NCI-H1417 treated with DMSO at 0.1 percent for 48 hours (cell line): ENCODE measurements at places on chromosomes 11 and 22.

DNA sequence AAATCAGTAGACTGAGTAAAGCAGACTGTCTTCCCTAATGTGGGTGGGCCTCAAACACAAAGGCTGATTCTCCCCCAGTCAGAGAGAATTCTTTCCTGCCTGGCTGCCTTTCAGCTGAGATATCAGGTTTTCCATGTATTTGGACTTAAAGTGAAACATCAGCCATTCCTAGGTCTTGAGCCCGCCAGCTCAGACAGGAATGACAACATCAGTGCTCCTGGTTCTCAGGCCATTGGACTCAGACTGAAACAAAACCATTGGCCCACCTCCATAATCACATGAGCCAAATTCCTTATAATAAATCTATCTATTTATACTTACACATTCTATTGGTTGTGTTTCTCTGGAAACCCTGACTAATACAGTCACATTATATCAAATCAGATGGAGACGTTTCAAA lies 56.7 kb upstream of the CLPB start:
- no peak for DNase-seq

DNA sequence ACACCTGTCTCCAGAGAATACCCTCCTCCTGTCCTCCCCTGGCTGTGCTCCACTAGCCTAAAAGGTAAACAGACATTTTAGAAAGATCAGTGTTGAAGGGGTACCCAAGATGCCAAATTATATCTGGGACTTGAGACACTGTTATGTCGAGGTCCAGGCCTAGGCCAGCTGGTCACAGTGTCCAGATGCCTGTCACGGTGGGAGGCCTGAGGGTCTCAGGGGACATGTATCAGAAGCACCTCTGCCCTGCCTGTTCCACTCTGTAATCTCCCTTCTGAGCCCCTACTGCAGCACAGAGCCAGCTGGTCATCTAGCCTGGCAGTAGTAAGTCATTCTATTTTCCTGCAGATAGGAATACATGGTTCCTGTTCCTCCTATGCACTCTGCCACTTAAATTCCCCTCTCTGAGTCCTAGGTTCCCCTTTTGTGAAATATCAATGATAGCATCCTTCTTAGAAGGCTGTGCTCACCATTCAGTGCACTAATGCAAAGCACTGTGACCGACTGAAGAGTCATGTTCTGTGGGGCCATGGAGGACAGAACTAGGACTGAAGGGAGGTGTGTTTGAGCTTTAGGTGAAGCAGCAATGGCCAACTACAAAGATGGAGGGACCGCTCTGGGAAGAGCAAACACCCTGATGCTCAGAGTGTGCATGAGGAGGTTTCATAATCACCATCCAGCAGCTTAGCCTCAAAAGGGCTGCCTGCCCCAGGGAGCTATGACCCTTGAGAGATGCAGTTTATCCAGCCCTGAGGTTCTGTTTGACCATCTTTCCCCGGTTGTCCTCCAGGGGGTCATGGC lies 44.8 kb upstream of the TUB start:
- DNase-seq = no peak

GRCh38 chr11:27507557-27508322 lies 1.2 kb upstream of the LIN7C start:
- no peak for DNase-seq

DNA sequence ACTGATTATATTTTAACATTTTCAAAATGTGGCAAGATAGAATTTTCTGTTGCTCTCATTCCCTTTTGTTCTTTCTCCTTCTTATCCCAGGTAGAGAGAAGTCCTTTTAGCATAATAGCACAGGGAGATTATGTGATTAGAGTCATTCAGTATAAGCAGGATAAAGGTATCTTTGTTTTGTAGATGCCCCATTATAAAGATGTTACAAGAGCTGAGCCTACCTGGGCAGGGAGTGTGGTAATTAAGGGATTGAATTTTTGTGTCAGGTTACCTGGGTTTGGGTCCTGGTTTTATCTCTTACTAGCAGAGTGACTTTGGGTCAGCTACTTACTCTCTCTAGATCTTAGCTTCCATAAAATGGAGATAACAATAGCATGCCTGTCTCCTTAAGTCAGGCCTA lies 536.5 kb downstream of the TMEM135 start:
- DNase-seq = no peak

GRCh38 chr22:37547251-37547741 lies 13.0 kb upstream of the CDC42EP1 start:
- no peak for DNase-seq

GRCh38 chr22:39237318-39238100 lies 7.3 kb downstream of the PDGFB start:
- no peak for DNase-seq

DNA sequence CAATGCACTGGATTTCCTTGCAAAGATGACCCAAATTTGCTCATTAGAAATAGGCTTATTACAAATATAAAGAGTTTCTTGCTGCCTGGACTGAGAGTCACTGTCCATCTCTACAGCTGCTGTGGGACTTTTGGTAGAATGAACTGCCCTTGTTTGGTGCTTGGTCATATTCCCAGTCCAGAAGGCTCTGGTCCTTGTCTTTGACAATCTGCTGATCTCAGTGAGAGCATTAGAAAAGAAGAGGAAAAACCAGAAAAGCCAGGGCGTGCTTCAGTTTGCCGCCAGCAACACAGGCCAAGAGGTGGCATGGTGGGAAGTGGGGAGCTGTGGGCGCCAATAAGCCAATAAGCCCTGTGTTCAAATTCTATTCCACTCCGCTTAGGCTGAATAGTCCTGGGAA lies 48.2 kb upstream of the PARVA start:
- no peak for DNase-seq

DNA sequence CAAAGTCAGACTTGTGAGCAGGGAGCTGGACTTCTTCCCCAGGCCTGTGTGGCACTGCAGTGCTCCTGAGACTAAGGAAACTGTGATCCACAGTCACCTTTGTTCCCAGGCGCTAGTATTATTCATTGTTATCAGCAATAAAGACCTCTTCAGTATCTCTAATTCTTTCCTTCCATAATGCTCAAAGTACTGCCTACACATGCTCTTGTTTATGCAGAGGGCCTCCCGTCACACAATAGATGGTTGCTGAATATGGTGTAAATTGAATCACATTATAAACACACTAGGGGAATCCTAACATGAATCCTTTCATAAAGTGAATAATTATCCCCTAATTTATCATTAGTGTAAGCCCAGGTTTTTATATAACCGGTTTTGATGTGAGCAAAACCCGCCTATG lies 493.3 kb downstream of the BUD13 start:
- DNase-seq = no peak

- DNase-seq = peak; percentile 41
Observed at GRCh38 chr11:112797092-112797491, 164.1 kb upstream of the NCAM1 start.

- DNase-seq = no peak
Observed at GRCh38 chr11:119185981-119186634, 833 bp downstream of the NHERF4 start.

GRCh38 chr22:20758688-20759087 lies 15.2 kb upstream of the SERPIND1 start:
- no peak for DNase-seq

GRCh38 chr11:114956566-114956965 lies 278.2 kb downstream of the NXPE2 start:
- DNase-seq = no peak

DNA sequence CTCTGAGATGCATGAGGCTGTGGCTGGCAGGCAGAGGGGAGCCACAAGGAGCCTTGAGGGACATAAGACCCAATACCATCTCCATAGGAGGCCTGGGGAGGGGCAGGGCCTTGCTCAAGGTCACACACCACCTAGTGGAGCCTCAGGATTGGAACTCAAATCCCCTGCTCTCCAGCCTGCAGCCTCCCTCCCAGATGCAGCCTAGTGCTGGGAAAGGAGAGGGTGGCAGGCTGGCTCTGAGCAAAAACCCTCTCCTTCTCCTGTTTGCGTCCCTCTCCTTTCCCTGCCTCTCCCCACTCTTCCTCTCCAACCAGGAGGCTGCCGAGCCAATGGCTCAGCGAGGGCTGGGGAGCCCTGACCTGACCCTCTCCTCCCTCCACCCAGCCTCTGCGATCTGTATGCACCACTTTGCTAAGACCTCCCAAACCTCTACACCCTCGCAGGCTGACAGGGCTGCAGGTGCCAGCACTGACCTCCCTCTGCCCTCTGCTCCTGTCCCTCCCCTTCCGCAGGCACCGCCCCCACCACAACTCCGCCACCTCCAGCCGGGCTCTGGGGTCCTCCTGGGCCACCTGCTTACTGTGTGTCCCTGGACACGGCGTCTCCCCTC lies 14.7 kb downstream of the IGLL1 start:
- no peak for DNase-seq

GRCh38 chr22:50169181-50169759 lies 1.3 kb upstream of the PANX2 start:
- no peak for DNase-seq

DNA sequence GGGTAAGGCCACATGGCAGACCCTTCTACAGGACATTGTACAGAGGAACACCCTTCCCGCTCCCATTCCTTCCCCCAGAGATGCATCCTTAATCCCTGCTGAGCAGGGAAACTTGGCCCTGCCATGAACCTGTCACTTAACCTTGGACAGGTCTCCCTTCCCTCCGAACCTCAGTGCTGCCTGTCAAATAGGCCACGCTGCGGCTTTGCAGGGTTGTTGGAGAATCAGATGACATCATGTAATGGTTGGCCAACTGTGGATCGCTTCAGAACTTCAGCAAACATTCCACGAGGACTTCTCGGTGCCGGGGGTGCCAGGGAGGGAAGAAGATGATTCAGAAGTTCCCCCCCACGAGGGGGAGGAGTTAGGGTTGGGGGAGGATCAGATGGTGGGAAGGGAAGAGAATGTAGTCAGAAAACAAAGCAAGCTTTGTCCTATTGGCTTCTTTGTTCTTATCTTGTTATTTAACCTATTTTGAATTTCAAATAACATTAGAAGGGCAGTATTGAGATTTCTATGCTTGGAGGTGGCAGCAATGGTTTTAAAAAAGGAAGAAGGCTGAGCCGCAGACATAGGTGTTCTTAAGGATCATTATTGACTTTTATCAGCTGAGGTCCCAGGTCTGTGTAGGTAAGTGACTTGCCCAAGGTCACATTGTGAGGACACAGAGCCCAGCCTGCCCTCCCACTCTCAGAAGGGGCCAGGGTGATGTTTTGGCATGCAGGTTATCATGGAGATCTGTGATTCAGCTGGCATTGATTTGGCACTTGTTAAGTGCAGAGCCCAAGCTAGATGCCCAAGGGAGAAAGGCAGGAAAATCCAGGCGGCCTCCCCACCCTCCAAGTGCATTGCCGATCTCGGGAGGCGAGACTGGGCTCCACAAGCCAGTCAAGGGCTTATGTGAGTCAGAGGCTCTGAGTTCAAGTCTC lies 3.1 kb downstream of the CDC42EP1 start:
- no peak for DNase-seq

DNA sequence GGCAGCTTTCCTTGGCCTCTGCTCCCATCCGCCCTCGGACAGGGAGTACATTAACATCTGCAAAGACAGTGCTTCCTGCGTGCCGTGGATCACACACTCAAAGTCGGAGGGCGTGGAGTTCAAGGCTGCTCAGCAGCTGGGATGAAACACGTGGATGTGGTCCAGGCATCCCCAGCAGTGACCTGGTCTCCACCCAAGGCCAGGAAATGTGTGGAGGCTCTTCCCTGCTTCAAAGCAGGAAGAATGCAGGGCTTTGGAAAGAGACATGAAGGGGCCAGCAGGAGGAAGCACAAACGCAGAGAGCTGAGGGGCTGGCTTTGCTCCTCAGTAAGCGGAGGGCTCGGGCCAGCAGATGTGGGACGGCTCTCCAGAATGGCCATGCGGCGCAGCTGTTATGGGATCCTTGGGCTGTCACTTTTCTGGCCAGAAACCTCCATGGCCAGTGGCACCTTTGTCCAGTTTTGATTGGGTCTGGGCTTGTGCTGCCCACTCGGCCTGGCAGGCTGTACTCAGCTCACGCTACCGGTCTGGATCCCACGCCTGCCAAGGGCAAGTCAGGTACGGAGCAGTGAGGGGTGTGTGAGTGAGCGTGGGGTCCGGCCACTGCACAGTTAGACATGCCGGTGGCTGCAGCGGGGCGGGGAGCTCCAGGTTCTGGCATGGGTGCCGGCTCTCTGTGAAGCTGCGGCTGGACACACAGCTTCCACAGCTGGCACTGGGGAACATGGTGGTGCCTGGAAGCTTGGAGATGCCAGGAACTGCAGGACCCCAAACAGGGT lies 438.0 kb downstream of the TBC1D22A start:
- DNase-seq = no peak

GRCh38 chr11:46560300-46560991 lies 33.4 kb downstream of the AMBRA1 start:
- DNase-seq = no peak

DNA sequence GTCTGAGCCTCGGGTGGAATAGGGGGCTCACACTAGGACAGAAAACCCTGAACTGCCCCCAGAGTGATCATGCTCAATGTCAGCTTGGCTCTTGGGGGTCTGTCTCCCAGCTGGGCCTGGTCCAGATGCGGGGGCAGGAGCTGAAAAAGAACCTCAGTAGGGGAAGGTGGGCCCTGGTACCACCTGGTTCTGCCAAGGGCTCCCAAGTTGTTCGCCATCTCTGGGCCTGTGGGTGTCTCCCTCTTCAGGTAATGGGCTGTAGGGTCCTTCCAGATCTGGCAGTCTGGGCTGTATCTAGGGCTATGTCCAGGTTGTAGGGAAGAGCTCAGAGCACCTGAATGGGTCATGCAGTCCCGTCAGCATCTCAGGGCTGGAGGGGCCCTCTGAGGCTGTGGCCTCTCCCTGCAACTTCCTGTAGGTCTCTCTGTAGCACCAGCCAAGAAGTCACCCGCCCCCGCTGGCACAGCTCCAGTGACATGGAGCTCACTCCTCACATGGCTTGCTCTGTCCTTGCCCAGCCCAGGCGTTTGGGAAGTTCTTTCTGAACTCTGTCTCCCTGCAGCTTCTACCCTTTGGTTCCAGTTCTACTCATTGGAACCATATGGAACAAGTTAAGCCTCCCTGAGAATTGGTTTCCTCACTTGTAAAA lies 33.0 kb upstream of the SOX10 start:
- DNase-seq = no peak
